ENCODE measurements at places on chromosomes 3 and 15. TPM values are rescaled to one million over a fixed set of nuclear protein-coding genes. Genes with fewer than 3 reads are reported as not detected.
A peak's percentile ranks its signal among the peaks of the same experiment; 100 is the strongest.

- H3K4me3 ChIP-seq = peak overlapping the region; percentile 31
- H3K36me3 ChIP-seq = no peaks in the 10 kb centered on the region
- no peak for DNase-seq
- peaks cover 21% of the 10 kb centered on the region for H3K27me3 ChIP-seq
Observed at GRCh38 chr15:33067456-33067855, 127.1 kb downstream of the FMN1 start.

DNA sequence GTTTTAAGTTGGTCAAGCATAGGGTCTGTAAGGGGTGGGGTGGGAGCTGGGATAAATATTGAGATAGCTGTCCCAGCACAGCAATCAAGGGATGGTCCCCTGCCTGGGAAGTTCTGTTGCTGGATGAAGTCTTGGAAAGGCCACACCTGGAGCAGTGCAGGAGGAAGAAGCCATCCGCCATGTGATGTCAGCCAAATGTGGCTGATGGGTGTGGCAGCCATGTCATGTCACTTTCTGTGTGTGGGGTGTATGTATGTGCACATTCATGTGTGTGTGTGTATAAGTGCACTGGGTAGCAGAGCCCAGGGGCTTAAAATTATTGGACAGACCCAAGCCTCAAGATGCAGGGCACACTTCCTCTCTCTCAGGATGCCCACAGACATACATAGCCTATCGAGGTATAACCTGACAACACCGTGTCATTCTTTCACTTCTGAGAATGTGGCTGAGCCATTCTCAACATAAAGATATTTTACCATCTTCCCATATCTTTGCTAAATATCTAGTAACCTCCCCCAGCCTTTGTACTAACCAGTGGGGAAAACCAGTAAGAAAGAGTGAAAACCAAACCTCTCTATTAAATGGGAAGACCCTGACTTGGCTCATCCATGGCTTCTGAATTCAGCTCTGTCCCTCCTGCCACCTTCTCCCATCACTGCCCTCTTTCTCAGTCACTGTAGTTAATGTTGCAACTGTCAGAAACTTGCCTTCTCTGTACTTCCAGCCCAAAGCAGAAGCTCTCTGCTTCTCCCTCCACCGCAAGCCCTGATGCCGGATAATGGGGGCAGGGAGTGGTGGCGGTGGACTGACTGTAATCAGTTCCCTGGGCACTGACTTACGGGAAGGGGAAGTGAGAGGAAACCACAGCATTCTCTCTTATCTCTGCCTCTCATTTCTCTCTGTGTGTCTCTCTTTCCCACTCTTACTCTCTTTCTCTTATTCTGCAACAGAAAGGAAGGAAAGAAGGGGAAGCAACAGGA is 11.2 kb downstream of the TNFSF10 start:
- no peaks in the 10 kb centered on the region for H3K27me3 ChIP-seq
- peak overlapping the region; percentile 54 for H3K4me3 ChIP-seq
- H3K36me3 ChIP-seq = peaks cover 92% of the 10 kb centered on the region
- peak; percentile 71 for DNase-seq
- peak overlapping the region; percentile 88 for H3K27ac ChIP-seq

DNA sequence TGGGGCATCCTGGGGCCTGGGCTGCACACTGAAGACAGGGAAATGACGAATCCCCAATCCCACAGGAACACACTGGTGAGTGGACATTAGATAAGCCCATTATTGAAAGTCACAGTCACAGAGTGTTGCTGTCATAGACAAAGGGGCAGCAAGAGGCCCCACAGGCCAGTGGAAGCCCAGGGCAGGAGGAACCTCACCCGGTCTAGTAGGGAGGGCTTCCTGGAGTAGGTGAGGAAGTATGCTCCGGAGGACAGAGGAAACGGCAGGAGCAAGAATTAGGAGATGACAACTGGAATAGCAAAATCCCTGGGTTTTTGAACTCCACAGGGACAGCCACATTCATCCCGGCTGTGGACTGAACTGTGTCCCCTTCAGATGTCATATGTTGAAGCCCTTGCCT is 101.2 kb downstream of the TPRA1 start:
- H3K4me3 ChIP-seq = no peak overlapping the region
- no peaks in the 10 kb centered on the region for H3K36me3 ChIP-seq
- no peak for DNase-seq
- peaks cover 13% of the 10 kb centered on the region for H3K27me3 ChIP-seq
- no peak overlapping the region for H3K27ac ChIP-seq

GRCh38 chr3:17645074-17645698 is 97.2 kb downstream of the TBC1D5 start:
- H3K4me1 ChIP-seq = no peaks in the 10 kb centered on the region
- no peak overlapping the region for H3K4me3 ChIP-seq
- H3K27ac ChIP-seq = no peak overlapping the region
- DNase-seq = peak; percentile 11
- H3K27me3 ChIP-seq = no peaks in the 10 kb centered on the region

- peaks cover 8% of the 10 kb centered on the region for H3K4me1 ChIP-seq
- H3K27ac ChIP-seq = no peak overlapping the region
- H3K36me3 ChIP-seq = peaks cover 2% of the 10 kb centered on the region
Observed at GRCh38 chr3:143190101-143190500, 70.5 kb downstream of the CHST2 start.

- peaks cover 20% of the 10 kb centered on the region for H3K27me3 ChIP-seq
- no peaks in the 10 kb centered on the region for H3K4me1 ChIP-seq
- H3K27ac ChIP-seq = no peak overlapping the region
- DNase-seq = no peak
Observed at GRCh38 chr15:73767806-73768501, 14.8 kb upstream of the INSYN1 start.

DNA sequence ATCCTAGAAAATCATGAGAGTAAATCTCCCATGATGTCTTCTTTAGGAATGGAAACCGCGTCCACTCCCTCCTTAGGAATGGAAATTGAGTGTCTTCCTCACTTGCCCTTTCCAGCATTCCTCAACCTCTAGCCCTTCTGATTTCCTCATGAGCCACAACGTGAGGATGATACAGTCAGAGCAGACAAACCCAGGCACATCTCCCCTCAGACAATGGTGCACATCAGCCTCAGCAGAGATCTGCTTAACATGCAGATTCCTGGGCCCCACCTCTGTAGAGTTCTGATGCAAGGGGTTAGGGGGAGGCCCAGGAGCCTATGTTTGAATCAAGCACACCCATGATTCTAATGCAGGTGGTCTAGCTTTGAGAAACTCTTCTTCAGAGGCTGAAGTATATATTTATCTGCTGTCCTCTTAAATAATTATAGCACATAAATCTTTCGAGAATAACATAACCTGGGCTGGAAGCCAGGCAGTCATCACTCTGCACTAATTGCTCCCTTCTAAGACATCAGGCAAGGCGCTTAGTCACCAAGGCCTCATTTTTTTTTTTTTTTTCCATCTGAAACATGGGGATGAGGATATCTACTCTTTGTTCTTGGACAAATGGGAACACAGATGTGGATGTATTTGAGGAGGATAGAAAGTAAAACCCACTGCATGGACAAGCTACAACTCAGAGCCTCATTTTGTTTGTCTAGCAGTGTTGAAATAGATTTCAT is 81.7 kb downstream of the PRICKLE2 start:
- DNase-seq = no peak
- H3K36me3 ChIP-seq = no peaks in the 10 kb centered on the region
- H3K27ac ChIP-seq = no peak overlapping the region
- H3K27me3 ChIP-seq = no peaks in the 10 kb centered on the region
- no peaks in the 10 kb centered on the region for H3K4me1 ChIP-seq

RSL24D1 gene
- 78.6 TPM for total RNA-seq

POPDC2 gene
- 1.7 TPM for total RNA-seq

Measured in activated CD4-positive, alpha-beta T cell treated with anti-CD3 and anti-CD28 coated beads, Interleukin-2, amount 10 ng/mL, durations not matched to agents 7 days and 5 days (primary cell).